ENCODE measurements at places on chromosomes 6 and 20.
A peak's percentile ranks its signal among the peaks of the same experiment; 100 is the strongest.

DNA sequence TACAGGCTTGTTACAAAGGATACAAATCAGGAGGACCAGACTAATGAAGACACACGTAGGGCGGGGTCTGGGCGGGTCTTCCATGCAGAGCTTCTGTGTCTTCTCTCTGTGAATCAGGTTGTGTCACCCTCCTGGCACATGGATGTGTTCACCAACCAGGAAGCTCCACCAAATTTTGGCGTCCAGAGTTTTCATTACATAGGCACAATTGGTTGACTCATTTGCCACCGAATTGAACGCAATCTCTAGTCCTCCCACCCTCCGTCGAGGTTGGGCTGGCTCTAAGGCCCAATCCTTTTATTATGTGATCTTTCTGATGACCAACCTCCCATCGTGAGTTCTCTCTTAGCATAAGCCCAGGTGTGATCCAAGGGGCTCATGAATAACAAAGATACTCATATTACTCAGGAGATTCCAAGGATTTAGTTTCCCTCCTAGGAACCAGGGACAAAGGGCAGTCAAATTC, 36.3 kb upstream of the DDR1 start:
- ATAC-seq: no peak

GRCh38 chr20:46681032-46681854, 8.0 kb downstream of the TP53RK start:
- no peak for ATAC-seq

- no peak for ATAC-seq
These were observed 328.6 kb upstream of the SYNCRIP start for GRCh38 chr6:85971238-85971637.

- no peak for ATAC-seq
These were observed 393.6 kb downstream of the ESR1 start for GRCh38 chr6:152201120-152201519.

DNA sequence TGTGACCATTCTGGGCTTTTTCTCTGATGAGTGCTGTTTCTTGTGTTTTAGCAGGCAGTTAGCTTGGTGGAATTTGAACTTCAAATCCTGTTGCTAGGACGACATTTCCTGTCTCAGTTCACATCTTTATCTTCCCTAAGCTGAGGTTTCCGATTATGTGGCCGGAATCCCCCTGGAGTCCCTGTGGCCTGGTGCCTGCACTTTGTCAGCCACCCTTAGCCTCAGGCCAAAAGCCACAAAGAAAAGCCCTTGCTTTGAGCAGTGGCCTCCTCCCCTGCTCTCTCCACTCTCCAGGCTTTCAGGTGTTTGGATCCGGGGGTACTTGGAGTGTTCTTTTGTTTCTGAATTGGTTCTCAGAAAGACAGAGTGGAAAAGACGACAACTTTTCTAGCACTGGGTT, 59.9 kb upstream of the PMEPA1 start:
- ATAC-seq: no peak

DNA sequence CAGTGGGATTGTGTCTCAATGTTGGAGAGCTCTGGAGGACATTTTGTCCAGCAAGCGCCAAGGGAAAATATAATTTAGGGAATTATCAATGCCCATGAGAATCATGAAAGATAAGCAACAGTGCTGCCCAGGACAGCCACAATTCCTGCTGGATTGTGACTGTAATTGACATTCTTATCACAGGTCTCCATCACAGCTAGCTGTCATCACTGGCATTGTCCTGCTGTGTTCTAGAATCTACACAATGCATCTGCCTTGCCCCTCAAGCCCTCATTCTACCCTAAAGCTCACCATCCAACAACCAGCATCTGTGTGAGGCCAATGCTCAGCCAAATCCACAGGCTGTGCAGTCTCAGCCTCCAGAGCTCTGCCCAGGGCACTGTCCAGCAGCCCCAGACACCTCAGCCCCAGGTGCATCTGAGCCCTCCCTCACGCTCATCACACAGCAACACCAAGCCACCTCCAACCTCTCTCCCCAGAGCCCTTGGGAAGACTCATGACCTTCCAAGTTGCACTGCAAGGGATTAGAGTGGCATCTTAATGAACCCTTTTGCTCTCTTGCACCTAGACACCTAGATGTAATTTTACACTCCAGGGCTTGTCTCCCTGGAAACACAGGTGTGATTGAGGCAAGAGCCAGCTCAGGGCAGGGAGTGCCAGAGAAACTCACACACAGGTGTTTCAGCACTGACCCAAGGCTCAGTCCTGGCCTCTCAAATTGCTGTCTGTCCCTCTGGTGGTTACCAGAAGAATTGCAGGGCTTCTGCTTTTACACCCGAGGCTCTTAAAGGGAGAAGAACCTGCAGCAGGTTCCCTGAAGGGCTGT, 85.2 kb upstream of the PHACTR3 start:
- peak; percentile 71 for ATAC-seq

GRCh38 chr6:2593167-2593566, 157.6 kb downstream of the MYLK4 start:
- no peak for ATAC-seq

DNA sequence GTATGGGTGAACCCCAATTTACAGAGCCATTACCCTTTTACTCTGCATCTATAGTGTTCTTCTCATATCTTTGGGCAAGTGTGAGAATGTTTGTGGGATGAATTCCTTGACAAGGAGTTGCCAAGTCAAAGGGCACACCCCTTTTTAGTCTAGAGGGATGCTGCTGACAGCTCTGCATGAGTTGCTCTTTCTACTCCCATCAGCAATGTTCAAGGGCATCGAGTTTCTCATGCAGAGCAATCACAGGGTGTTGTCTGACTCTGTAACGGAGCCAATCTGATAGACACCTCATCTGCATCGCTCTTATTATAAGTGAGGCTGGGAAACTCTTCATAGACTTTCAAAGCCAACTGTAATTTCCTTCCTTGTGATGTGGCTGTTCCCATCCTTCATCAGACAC, 77.4 kb downstream of the EDN3 start:
- no peak for ATAC-seq

GRCh38 chr20:62822788-62823651, 6.2 kb downstream of the COL9A3 start:
- no peak for ATAC-seq

GRCh38 chr6:106611030-106611429, 18.3 kb downstream of the RTN4IP1 start:
- no peak for ATAC-seq

- ATAC-seq: no peak
These were observed 123.7 kb downstream of the IRF4 start for GRCh38 chr6:515267-515666.

- ATAC-seq: no peak
These were observed 100.6 kb downstream of the HIVEP1 start for GRCh38 chr6:12112540-12113189.

GRCh38 chr20:19557291-19557690, 200.8 kb upstream of the RIN2 start:
- ATAC-seq: no peak

DNA sequence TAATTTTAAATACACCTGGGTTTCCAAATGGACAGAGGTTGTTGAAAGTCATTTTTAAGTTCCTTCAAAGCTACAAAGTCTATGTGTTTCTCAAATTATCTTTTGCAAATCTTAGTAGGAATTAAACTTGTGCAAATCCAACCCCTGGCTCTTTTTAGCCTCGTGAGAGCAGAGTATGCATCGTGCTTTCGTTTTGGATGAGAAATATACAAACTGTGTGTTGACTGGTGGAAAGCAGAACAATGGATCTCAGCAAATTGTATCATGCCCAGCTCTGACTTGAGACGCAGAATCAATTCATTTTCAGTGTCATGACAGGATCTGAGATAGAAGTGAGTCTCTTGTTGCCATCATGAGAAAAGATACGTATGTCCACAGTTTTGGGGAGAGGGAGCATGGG, 542.4 kb upstream of the FLRT3 start:
- ATAC-seq: no peak

GRCh38 chr6:12482386-12483375, 192.5 kb downstream of the EDN1 start:
- ATAC-seq: no peak

DNA sequence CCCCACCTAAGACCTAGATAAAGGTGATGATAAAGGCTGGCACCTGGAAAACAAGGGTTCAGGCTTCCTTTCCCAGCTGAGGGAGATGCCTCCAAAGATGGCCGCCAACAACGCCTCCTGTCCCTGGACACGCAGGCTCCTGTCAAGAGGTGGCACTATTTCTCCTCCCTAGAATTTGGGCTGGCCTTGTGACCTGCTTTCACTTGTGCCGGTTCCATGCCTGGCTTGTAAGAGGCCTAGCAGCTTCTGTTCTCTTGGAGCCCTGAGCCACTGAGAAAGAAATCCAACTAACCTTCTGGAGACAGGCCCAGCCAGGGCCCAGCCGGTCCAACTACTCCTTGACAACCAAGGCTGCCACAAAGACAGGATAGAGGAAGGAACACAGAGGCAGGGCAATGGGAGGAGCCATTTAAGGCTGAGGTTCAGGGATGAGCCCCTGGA, 60.2 kb upstream of the RALY start:
- ATAC-seq: peak; percentile 67

DNA sequence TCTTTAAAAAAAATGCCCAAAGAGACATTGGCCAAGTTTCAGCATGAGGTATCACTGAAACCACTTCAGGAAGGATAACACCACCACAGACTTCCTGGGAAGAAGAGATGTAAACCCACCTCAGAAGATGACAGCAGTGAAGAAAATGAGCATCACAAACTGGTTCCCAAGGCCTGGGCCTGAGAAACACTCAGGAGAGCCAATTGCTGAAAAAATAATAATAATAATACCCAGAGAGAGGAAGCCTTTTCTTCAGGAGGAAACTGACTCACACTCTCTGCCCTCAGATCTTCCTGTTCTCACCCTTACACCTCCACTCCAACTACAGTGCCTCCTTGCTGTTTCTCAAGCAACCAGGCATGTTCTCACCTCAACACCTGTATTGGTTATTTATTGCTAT, 68.1 kb upstream of the MAFB start:
- ATAC-seq: no peak

DNA sequence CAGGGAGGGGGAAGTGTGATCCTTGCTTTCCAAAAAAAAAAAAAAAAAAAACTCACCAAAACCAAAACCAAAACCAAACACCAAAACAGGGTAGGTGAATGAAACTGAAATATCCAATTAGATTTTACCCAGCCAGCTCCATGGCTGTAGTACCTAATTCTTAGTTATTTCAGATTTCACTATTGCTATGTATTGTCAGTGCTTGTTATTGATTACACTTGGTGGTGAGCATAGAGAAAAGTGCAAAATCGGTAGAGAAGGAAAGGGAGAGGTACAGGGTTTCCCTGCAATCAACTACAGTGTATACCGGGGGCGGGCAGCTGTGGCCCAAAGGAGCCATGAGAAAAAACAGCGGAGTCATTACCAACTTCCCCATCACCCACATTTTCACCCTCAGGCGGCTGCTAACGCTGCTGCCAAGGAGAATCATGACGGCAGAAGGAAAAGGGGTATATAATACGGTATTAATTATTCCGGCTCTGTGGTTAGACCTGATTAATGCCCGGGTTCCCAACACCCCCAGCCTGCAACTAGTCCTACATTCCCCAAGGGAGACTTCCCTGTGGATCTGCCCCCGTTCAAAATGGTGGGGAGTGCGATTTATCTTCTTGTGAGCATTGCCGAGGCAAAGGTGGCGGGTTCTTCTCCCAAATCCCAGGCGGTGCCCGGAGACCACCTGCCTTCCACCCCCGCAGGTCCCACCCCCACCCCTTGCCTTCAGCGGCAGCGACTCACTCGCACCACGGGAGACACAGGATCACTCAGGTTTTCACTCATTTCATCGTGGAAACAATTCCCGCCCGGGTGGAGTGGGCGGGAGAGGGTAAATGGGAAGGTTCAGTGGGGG, at the start of gene C6orf62:
TSS of gene C6orf62 (minus strand) at position 30 of the 847 bp plus-strand sequence. CDS start 486 bp downstream, outside the sequence.
- ATAC-seq: no peak

GRCh38 chr6:107866606-107867301, 42.6 kb upstream of the SCML4 start:
- ATAC-seq: peak; percentile 57

GRCh38 chr20:63821811-63822210, 9.3 kb downstream of the ZBTB46 start:
- no peak for ATAC-seq

- no peak for ATAC-seq
These were observed 758.3 kb downstream of the HDGFL1 start for GRCh38 chr6:23327621-23328020.

GRCh38 chr6:31053873-31054272, 43.6 kb downstream of the MUC22 start:
- ATAC-seq: no peak

- ATAC-seq: no peak
These were observed 453.4 kb upstream of the SPTLC3 start for GRCh38 chr20:12555369-12555768.

DNA sequence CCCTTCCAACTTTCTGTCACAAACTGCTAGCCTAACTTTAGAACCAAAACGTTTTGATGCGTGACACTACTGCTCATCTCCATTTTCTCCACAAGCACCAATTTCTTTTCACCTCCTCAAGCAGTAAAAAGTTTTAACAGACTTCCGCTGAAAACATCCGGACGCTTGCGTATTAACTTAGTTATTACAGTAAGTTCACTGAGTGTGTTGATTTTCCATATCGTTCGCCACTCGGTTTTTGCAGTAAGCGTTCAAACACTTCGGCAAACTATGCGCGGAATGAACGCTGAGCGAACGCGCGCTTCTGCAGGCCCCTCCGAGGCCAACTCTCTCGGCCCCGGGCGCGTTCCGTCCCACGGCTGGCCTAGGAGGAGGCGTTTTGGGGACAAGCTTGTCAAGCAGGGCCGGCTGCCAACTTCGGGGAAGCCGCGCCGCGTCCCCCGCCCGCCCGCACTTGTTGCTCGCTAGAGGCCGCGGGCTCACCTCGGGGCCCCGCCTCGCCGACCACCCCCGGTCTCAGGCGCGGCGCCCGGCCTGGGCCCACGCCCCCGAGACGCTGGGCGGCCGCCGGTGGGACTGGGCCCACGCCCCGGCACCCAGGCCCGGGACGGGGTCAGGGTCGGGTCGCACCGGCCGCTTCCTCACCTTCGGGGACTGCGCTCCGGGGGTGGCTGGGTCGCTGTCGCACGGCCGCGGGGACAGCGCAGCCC, 945 bp downstream of the PHF10 start:
- ATAC-seq: peak; percentile 40

DNA sequence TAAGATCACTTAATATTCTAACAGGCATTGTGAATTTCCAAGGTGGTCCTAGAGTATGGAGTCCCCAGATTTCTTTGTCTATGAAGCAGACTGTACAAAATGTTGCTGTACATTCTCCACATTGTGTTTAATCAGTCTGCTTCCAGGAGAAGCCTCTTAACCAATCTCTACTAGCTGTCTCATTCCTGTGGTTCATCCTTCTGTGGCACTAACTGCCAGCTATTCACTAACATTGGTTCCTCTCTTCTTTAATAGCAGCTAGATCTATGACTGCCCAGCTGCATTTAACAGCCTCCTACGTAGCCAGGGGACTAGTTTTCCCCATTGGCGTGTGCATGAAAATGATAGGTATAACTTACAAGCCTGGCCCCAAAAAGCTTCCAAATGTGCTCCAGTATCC, 395.4 kb downstream of the SAMD5 start:
- no peak for ATAC-seq
